H1 (cell line): ENCODE measurements at places on chromosomes 2 and 18. TPM values are rescaled to one million over a fixed set of nuclear protein-coding genes. Genes with fewer than 3 reads are reported as not detected.

- no peak overlapping the region for H3K27ac ChIP-seq
- no peak overlapping the region for H3K4me3 ChIP-seq
- H3K4me1 ChIP-seq, result no peaks in the 10 kb centered on the region
- DNase-seq, result no peak
- no peaks in the 10 kb centered on the region for H3K36me3 ChIP-seq
- H3K27me3 ChIP-seq, result no peaks in the 10 kb centered on the region
These were observed 142.4 kb downstream of the SOCS6 start for GRCh38 chr18:70431203-70431624.

DNA sequence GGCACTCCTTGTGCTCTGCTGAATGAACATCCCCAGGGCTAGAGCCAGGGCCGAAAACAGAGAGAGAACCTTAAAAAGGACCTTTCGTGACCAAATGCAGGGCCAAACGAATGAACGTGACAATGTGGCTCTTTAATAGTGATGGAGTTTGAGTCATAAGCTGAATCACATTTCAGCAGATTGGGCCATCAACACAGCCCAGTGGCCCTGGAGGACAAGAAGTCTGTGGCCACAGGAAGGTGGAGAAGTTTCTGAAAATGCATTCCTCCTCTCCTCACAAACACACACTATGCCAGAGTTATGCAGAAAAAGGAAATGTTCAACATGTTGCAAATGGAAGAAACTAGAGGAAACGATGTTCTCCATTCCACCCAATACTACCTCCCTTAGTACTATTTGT is 415.8 kb downstream of the HRH4 start:
- H3K27me3 ChIP-seq, result no peaks in the 10 kb centered on the region
- no peaks in the 10 kb centered on the region for H3K36me3 ChIP-seq
- no peak overlapping the region for H3K4me3 ChIP-seq
- no peaks in the 10 kb centered on the region for H3K4me1 ChIP-seq

- no peak overlapping the region for H3K4me3 ChIP-seq
- no peaks in the 10 kb centered on the region for H3K36me3 ChIP-seq
- H3K27ac ChIP-seq, result no peak overlapping the region
- DNase-seq, result no peak
- H3K4me1 ChIP-seq, result peaks cover 1% of the 10 kb centered on the region
- peaks cover 3% of the 10 kb centered on the region; the same call in 1 of the 2 replicates for H3K27me3 ChIP-seq
These were observed 50.7 kb downstream of the CIB4 start for GRCh38 chr2:26590508-26590907.

DNA sequence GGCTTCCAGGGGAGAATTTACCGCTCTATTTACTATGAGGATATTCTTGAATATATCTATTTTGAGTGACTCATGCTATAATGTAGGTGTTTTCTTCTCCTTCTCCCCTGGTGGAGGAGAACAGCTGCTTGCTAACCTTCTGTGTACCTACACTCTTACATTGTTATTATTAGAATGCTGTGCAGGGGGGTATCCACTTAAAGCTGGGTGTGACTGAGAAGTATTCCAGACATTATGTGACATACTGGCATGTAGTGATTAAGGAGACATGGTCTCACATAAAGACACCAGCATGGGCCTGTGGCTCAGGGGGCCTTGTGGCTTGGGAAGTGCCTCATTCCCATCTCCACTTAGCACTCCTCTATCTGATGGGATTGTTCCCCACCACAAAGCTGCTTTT is 287.9 kb downstream of the PTPRM start:
- H3K27ac ChIP-seq, result no peak overlapping the region
- no peaks in the 10 kb centered on the region for H3K27me3 ChIP-seq
- H3K36me3 ChIP-seq, result no peaks in the 10 kb centered on the region
- H3K4me1 ChIP-seq, result no peaks in the 10 kb centered on the region

DNA sequence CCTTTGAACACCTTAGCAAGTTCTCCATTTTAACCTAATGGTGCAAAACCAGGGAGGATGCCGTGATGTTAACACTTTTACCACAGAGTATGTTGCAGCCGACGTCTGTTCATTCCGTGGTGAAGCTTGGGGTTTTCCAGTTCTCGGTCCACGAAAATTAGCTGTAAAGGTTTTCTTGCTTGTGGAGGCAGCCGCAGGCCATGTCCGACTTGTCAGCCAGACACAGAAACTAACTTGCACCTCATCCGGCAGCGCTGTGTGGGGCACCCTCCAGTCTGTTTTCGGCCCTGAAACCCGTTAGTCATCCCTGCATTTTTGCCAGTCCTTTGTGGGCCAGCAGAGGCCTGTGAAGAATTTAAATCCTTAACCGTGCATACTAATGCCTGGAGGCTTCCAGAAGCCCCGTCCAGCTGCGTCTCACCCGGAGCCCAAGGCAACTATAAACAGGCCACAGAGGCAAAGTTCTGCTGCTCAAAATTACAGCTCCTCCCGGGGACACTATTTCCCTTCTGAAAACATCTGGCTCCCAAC is 70.6 kb downstream of the SH3YL1 start:
- H3K27me3 ChIP-seq, result no peaks in the 10 kb centered on the region
- H3K4me3 ChIP-seq, result no peak overlapping the region
- no peak for DNase-seq
- no peaks in the 10 kb centered on the region for H3K36me3 ChIP-seq
- no peak overlapping the region for H3K27ac ChIP-seq

DNA sequence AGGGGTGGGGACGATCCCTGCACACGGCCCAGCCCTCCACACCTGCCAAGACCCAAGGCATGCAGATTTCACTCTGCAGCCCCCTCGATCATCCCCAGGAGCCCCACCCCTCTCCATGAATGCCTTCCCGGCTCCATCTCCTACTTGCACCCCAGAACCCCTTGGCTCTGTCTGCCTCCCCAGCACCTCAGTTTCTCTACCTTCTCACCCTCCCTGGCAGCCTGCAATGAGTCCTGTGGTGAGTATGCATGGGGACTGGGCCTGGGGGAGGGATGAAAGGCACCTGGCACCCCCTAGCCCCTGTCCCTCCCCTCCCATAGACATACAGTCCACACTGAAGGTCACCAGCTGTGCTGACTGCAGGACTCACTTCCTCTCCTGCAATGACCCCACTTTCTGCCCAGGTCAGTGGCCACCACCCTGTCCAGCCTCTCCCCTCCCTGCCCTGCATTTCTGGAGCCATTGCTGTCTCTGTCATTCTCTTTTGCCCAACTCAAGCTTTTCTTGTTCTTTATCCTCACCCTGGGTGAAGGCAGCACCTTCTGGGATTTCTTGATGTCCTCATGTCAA is 1.0 kb downstream of the TEX51 start:
- no peak for DNase-seq
- no peak overlapping the region for H3K4me3 ChIP-seq
- no peaks in the 10 kb centered on the region for H3K27me3 ChIP-seq
- H3K4me1 ChIP-seq, result no peaks in the 10 kb centered on the region
- H3K27ac ChIP-seq, result no peak overlapping the region
- no peaks in the 10 kb centered on the region for H3K36me3 ChIP-seq

DNA sequence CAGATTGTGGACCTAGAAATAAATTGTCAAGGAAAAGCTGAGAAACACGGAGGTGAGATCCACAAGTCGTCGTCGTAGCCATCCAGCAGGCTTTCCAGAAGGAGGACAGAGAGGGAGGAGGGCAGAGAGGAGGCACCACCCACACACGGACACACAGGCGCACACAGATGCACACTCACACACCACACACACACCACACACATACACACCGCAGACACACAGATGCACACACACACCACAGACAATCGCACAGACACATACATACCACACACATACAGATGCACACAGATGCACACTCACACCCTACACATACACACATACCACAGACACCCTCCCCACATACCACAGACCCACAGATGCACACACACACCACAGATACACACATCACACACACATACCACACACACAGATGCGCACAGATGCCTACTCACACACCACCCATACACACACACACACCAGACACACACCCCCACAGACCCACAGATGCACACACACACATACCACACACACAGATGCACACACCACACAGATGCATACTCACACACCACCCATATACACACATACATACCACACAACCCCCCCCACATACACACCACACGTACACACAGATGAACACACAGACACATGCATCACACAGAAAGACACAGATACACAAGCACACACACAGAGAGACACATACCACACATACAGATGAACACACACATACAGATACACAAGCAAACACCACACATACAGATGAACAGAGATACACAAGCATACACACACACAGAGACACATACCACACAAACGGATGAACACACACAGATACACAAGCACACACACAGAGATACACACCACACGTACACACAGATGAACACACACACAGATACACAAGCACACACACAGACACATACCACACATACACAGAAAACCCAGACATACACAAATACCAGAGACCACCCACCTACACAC is 12.7 kb upstream of the BOK start:
- DNase-seq, result no peak
- H3K4me1 ChIP-seq, result peaks cover 4% of the 10 kb centered on the region
- no peaks in the 10 kb centered on the region for H3K36me3 ChIP-seq
- no peak overlapping the region for H3K4me3 ChIP-seq
- H3K27me3 ChIP-seq, result peaks cover 22% of the 10 kb centered on the region

- H3K4me3 ChIP-seq, result no peak overlapping the region; the same call in 1 of the 2 replicates
- DNase-seq, result no peak
- H3K4me1 ChIP-seq, result peaks cover 3% of the 10 kb centered on the region
- H3K27me3 ChIP-seq, result no peaks in the 10 kb centered on the region
- peaks cover 4% of the 10 kb centered on the region; the same call in 1 of the 2 replicates for H3K36me3 ChIP-seq
- no peak overlapping the region for H3K27ac ChIP-seq
These were observed 6.8 kb downstream of the DNAJB2 start for GRCh38 chr2:219285894-219286425.

DNA sequence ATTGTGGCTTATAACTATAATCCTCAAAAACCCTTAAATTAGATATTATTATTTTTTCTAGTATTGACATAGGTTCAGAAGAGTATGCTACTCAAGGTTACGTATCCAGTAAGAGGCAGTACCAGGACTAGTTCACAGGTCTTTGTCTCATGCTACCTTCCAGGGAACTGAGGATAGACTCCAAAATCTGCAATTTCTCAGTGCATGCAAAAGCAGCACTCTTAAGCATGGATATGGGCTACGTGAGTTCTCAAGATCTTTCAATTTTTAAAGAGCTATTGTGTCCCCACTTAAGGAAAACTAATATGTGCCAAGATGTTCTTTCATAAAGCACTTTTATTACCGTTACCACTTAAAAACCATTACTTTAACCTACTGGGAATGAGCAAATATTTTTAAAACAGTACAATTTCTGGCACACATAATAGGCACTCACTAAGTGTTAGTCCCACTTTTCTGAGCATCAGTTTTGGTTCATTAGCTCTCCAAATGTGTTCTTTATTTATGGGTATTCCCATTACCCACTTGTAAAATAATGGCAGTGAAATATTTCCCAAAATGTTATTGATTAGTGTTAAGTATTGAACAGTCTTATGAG is 113.8 kb upstream of the TTN start:
- H3K4me3 ChIP-seq, result no peak overlapping the region
- no peak overlapping the region for H3K27ac ChIP-seq
- no peaks in the 10 kb centered on the region for H3K36me3 ChIP-seq
- no peaks in the 10 kb centered on the region for H3K4me1 ChIP-seq

Gene TMEM169
- 2.4 and 2.5 TPM in 2 replicates for total RNA-seq
